Mucosa of descending colon (tissue), 3 donors: ENCODE measurements at places on chromosomes 1 and 21. TPM values are rescaled to one million over a fixed set of nuclear protein-coding genes. Genes with fewer than 3 reads are reported as not detected.

DNM3 gene
- 6.4 TPM for total RNA-seq

LCE1C gene
- total RNA-seq: not detected

FAM163A gene
- total RNA-seq: 1.6 TPM

VTCN1 gene
- total RNA-seq: not detected

DNA sequence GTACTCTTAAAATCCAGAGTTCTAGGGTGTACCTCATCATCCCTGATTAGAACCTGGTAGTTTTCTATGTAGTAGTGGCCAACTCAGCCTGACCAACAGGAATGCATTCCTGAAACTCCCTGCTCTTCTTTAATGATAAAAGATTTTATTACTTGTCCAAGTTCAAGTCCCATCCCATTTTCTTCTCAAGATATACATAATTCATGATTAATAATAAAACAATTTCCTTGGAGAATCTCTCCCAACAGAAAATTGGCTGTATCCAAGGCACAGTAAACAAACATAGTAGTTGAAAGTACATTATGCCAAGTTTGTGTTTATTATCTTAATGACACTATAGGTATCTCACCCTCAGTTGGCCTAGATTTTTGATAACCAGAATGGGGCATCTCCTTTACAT is 714.1 kb upstream of the ADAMTS5 start:
- DNase-seq: no peak

DNA sequence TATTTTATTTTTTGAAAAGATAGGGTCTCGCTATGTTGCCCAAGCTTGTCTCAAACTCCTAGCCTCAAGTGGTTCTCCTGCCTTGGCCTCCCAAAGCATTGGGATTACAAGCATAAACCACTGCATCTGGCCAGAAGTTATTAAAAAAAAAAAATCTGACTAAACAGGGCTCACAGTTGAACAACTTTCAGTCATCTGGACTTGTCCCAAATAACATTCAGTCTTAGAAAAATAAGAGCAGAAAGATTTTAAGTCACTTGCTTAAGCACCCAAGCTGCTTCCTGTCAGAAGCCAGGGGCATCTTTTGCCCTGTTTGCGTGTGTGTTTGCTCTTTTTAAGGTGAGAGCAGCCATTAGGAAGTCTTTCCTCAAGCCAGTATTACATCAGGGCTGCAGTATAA is 286.8 kb downstream of the LMO4 start:
- no peak for DNase-seq

GRCh38 chr1:25609921-25610320 is 6.7 kb upstream of the MAN1C1 start:
- no peak for DNase-seq
